Esophagus squamous epithelium (tissue), 5 donors: ENCODE measurements at places on chromosomes 4 and X. TPM values are rescaled to one million over a fixed set of nuclear protein-coding genes. Genes with fewer than 3 reads are reported as not detected.

PNCK gene
- total RNA-seq = 1.5 TPM

ASB9 gene
- 1.1 TPM for total RNA-seq

ZNF157 gene
- total RNA-seq = not detected

GNRHR gene
- 0.19 TPM for total RNA-seq

ADGRG2 gene
- 0.35 TPM for total RNA-seq

BEX3 gene
- total RNA-seq = 53.0 TPM

XAGE2 gene
- not detected for total RNA-seq

GPR82 gene
- total RNA-seq = 0.76 TPM

PPEF2 gene
- total RNA-seq = not detected

MID2 gene
- total RNA-seq = 14.4 TPM

SHROOM2 gene
- total RNA-seq = 7.8 TPM

CPEB2 gene
- total RNA-seq = 10.5 TPM

PWWP3B gene
- total RNA-seq = not detected

CXCL1 gene
- total RNA-seq = 16.7 TPM

RAB40AL gene
- 0.95 TPM for total RNA-seq

AMTN gene
- total RNA-seq = 0.79 TPM

PHOX2B gene
- total RNA-seq = not detected

LANCL3 gene
- total RNA-seq = 1.9 TPM

GABRG1 gene
- not detected for total RNA-seq

NRK gene
- total RNA-seq = not detected

KIF4A gene
- total RNA-seq = 5.7 TPM

SRPK3 gene
- 0.09 TPM for total RNA-seq

TLR1 gene
- 2.5 TPM for total RNA-seq

HTR2C gene
- total RNA-seq = not detected
